ENCODE measurements at places on chromosomes 7 and 10.
A peak's percentile ranks its signal among the peaks of the same experiment; 100 is the strongest.

GRCh38 chr7:122140918-122141317 lies 3.1 kb downstream of the AASS start:
- DNase-seq, result no peak

- DNase-seq, result peak; percentile 9
These were observed 15.6 kb upstream of the PBLD start for GRCh38 chr10:68348265-68348741.

GRCh38 chr7:29202651-29203069 lies 8.1 kb downstream of the CHN2 start:
- DNase-seq, result no peak

DNA sequence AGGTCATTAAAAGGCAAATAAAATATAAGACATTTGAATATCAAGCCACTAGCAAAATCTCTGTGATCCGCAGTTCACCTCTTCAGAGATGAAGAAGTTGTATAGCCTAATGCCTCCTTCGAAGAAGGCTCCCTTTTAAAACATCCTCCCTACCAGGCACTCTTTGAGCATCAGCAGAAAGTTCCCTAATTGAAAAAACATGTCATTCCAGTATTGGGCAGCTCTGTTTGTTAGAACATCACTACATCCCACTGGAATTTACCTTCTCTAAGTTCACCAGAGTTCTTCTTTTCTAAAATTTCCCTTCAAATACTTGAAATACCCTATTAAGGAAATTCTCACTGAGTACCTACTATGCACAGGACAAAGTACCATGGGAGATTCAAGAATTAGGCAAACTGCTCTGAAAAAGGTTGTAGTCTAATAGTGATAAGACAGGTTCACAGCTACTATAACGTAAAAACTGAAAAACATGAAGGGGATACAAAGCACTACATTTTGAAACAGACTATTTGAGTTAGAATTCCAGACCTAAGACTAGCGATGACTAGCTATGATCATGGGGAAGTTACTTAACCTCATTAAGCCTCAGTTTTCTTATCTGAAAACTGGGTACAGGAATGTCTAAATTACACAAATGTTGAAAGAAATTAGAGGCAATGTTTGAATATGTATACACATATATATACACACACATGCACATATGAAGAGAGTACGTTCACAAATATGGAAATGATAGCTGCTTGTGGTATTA lies 128.7 kb downstream of the ELAPOR2 start:
- DNase-seq, result no peak

DNA sequence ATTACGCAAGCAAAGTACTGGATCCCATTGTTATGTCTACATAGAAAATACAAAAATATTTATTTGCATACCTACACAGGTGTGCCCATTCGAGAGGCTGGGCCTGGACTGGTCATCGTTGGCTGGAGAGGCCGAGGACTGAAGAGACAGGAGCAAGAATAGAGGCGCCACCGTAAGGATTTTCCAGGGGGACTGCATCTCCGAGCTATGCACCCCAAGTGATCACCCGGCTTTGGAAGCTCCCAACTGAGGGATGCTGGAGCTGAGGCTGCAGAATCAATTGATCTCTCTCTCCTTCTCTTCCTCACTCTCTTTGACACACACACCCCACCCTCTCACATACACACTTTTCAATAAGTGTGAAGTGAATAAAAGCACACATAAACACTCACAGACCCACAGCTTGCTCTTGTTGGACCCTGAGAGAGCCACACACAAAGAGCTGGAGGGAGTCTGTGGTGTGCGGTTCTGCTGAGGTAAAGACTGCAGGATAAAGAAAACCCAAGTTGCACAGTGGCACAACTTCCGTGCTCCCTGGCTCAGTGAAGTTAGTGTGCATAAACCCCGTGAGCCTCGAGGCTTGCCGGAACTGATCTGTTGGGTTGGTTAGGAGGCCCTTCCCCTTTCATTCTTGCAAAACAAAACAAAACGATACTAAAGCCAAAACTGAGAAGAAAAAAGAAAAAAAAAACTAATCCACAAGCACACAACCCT lies at the start of gene AOAH:
TSS of gene AOAH (minus strand) at position 544 of the 714 bp plus-strand sequence. CDS start at position 198, 346 bp downstream.
- peak; percentile 53 for DNase-seq

- DNase-seq, result no peak
These were observed at the start of gene BMPR1A for GRCh38 chr10:86756511-86757112. Gene BMPR1A, plus strand, starts transcription at chr10:86756619. Its CDS starts 119,400 bp downstream, at chr10:86876019.

DNA sequence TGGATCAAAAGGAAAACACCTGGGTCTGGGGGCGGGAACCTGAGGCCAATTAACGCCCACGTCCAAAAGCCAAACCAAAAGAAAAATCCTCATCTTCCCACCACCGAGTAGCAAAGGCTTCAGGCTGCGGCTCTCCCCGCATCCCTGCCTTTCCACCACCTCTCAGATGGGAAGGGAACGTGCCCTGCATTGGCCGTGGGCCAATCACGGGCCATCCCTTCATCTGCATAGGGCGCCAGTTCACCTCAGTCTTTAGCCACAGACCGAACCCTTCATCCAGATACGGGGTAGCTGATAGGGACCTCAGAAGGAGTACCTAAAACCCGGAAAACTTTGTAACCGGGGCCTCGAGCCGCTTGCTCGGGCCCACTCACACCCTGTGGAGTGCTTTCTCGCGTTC lies 626 bp downstream of the PRPF18 start:
- DNase-seq, result no peak

DNA sequence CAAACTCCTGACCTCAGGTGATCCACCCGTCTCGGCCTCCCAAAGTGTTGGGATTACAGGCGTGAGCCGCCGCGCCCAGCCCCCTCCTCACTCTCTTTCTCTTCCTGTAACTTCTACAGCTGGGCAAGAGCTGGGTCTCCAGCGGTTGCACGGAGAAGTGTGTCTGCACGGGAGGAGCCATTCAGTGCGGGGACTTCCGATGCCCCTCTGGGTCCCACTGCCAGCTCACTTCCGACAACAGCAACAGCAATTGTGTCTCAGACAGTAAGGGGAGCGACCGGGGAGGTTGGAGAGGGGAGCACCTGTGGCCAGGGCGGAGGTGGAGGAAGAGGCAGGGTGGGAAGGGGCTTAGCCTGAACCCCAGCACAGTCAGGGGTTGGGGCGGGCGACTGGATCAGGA lies 41.4 kb downstream of the EPHB4 start:
- DNase-seq, result no peak

DNA sequence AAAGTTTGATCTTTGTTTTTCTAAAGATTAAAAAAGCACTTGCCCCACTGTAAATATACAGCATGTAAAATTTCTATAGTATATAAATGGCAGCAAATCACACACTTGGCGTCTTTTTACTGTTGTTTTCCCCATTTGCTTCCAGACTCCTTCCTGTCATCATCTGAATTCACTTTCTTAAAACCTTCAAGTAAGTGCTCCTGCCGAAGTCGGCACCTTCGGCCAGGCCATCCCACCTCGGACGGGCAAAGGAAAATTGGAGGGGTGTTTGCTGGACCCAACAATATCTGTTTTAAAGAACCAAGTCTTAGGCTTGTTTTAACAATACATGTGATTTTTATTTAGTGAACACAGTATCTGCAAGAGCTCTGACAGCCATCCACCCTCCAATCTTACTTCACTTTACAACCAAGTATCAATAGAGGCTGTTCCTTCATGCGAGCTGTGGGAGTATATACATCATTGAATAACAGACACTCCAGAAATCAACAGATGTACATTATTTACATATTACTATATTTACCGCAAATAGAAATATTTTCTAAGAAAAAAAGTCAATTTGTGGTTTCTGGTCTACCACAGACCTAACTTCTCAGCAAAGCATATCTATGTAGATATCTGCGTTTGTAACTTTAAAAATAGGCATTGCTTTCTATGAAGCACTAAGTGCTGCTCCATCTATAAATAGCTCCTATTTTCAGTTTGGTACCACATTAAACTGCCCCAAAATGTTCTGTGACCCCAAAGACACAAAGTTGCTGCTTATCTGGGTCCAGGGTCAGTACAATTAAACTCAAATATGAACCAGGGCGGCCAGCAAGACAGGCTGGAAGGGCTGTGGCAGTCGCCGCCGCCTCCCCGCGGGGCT lies 110.7 kb downstream of the CYTH3 start:
- DNase-seq, result no peak

- no peak for DNase-seq
These were observed at the start of gene THSD7A for GRCh38 chr7:11831736-11832495. Gene THSD7A, minus strand, starts transcription at chr7:11832198. Its CDS starts 252 bp downstream, at chr7:11831946.

DNA sequence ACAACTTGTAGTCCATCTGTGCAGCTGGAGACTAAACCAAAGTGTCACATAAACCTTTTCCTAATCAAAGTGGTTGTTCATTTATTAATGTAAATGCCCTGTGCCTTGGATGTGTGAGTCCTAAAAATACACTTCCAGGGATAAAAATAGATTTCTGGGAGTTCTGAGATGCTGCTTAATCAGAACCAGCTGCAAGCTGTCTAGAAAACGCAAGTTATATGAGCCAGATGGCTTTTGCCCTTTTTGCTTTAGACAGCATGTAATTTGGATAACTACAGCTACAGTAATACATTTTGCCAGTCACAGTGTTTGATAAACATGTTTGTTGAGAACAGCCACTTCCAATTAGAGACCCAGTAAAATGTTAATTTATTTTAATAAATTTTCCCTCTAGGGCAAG lies 185.1 kb upstream of the PRPS1L1 start:
- no peak for DNase-seq

DNA sequence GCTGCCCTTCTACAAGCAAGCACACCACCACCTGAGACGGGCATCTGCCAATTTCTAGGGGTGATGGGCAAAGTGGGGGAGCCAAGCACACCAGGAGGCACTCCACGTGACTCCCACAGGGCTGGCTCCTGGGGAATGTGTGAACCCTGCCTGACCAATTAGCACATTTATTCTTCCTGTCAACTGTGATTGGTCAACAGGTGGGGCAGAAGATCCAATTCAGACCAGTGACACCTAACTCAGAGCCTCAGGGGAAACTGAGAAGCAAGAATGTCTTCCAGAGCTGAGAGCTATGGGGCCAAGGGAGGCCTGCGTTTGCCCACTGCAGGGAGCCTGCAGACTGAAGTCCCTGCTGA lies 15.4 kb downstream of the TMEM273 start:
- no peak for DNase-seq

GRCh38 chr7:143047326-143047725 lies 4.8 kb upstream of the OR6V1 start:
- DNase-seq, result no peak

DNA sequence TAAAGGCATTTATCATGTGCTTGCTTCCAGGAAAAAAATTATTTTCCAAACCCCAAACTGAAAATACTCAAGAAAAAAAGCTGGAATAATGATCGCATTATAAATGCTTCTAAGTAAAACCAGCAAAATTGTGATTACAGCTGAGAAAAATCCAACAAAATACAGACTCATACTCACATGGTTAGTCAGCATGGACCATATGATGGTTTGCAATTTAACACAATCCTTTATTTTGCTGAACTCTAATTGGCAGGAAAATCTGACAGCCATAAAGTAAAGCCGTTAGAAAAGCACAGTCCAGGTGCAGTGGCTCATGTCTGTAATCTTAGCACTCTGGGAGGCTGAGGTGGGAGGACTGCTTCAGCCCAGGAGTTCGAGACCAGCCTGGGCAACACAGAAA lies 59.6 kb downstream of the BRI3 start:
- DNase-seq, result no peak

DNA sequence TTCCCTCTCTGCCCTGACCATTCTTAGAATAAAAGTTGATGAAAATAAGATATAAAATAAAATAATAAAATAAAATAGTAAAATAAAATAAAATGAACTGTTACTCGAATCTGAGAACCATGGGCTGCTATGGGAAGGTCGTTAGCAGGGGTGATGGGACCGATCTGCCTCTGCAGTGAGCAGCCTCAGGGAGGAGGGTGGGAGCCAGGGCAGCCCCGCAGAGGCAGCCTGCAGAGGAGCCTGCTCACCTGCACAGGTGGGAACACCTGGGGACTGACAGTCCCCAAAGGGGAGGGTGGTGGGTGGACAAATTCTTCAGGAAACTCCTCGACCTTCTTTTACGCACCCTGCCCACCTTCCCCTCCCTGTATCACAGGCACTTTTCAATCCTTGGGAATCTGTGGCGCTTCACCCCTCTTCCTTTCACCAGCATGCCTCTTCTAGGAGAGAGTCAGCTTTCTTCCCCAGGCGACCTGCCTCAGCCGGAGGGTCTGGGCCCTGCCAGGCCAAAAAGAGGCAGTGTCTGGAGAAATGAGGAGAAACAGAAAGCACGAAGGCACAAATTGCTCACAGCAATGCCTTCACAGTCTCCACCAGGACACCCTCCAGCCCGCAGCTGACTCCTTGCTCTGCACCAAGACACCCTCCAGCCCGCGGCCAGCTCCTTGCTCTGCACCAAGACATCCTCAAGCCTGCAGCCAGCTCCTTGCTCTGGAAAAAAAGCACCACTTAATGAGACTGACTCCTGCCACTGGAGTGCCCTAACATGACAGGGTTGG lies 368.4 kb upstream of the SHH start:
- DNase-seq, result no peak

DNA sequence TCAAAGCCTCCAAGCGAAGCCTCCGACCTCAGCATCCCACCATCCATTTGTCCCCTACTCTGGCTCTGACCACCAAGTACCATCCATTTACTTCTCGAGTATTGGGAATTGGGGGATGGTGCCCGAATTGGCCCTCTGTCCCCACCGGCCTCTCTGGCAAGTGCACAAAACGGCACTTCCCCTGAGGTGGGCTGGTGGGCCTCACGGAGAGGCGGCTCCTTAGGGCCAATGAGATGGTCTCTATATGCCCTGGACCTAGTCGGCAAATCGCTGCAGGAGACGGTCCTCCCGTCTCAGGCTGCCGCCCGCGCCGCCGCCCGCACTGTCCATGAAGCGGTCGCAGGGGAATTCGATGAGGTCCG lies 2.8 kb downstream of the TRIL start:
- no peak for DNase-seq

GRCh38 chr7:33286501-33286900 lies 157.1 kb downstream of the BBS9 start:
- no peak for DNase-seq

DNA sequence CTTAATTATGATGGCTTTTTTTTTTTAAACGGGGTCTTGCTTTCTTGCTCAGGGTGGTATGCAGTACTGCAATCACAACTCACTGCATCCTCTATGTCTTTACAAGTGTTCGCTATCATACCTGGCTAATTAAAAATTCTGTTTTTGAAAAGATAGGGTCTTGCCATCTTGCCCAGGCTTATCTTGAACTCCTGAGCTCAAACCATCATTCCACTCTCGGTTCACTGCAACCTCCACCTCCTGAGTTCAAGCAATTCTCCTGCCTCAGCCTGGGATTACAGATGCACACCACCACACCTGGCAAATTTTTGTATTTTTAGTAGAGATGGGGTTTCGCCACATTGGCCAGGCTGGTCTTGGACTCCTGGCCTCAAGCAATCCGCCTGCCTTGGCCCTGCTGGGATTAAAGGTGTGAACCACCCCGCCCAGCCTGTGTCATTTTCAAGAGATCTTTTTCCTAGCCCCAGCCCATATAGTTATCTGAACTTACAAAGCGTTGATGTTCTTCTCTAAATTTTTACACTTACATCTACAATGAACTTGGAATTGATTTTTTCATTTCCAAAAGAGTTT lies 6.0 kb downstream of the HNRNPF start:
- DNase-seq, result no peak

GRCh38 chr7:101216860-101217387 lies 457 bp downstream of the PLOD3 start:
- DNase-seq, result no peak

- no peak for DNase-seq
These were observed 71.3 kb upstream of the CSTF2T start for GRCh38 chr10:51770709-51771108.

- no peak for DNase-seq
These were observed 187.5 kb downstream of the GPAM start for GRCh38 chr10:111996103-111996502.

- no peak for DNase-seq
These were observed 139.3 kb downstream of the C1GALT1 start for GRCh38 chr7:7321681-7322080.

- DNase-seq, result no peak
These were observed at the start of gene PTPN12 for GRCh38 chr7:77537136-77537777. Gene PTPN12, plus strand, starts transcription at chr7:77537295. Its CDS starts 252 bp downstream, at chr7:77537547.

Data from stimulated activated CD8-positive, alpha-beta memory T cell treated with anti-CD3 and anti-CD28 coated beads, Interleukin-4, amount 100 ng/mL, for 1 hour (primary cell).